ENCODE measurements at places on chromosomes 2 and 18.

DNA sequence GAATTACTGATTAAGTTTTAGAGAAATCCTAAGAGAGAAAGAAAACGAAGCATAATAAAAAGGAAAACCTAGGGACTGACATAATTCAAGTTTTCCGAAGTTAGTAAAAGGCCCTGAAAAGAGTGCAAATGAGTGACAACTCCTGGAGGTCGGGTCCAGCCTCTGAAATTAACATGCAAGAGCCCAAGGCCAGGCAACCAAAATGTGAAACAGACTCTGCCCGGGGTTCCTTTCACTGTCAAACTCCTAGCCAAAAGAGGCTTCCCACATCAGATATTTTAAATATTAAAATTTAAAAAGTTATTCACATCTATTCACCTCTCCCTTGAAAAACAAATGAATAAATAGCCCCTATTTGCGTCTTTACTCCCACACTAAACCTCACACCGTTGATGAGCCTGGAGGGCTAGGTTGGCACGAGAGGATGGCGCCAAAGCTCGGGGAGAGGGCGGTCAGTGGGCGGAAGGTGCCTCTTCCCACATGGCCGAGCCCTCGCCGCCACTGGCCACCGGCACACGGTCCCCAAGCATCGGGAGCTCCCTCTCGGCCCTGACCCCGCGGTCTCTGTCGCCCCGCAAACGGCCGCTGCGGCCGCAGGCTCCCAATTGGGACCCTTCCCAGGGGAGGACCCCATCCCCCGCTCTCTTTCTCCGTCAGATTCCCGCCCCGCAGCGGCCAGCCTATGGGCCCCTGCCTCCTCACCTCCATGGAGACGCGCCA lies 630 bp downstream of the PPM1G start:
- DNase-seq = no peak

- no peak for DNase-seq
These were observed 254.2 kb downstream of the PDE11A start for GRCh38 chr2:177818412-177818811.

GRCh38 chr2:142153601-142154000 lies 22.8 kb upstream of the LRP1B start:
- DNase-seq = no peak

DNA sequence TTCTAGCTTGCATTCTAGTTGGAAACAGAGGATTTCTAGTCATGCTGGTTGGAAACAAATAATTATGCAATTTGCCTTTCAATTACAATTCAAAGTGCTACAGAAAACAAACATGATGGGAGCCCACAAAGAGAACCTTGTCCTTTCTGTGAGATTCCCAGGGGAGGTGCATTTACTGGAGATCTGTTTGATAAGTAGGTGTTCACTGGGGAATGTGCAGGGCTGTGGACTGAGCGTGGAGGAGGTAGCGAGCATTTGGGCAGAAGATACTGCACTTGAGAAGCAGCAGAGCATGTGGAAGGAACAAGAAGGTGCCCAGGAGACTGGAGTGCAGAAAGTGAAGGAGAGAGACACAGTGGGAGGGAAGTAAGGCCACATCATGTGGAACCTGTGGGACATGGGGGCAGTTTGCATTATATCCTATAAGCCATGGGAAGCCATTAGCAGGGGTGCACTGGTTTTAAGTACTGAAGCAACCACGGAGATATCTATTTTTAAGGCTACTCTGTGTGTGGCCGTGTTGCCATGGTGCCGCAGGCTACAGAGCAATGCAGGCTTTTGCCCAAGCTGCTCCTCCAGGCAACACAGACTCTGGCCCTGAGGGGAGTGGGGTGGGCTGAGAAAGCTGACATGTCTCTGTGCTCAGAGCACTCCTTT lies 154.0 kb downstream of the ANTXR1 start:
- DNase-seq = no peak

- no peak for DNase-seq
These were observed 34.3 kb downstream of the DSG4 start for GRCh38 chr18:31410716-31411483.

DNA sequence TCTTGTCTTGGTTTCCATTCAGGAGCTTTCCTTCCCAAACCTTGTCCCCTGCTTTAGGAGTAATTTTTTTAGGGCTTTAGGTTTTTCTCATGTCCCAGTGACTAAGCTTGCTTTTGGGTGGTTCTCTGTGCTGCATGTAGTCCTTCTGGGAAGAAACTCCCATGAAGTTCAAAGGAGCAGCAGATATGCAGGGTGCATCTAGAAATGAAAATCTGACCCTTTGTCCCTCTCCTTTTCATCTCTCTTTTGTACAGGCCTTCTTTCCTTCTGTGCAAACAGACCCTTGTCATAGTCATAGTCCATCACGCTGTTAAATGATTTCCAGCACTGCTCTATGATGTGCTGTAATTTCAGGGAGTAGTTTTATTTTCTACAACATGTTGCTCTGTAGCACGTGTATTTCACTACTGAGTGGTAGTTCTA lies 20.4 kb downstream of the FMNL2 start:
- DNase-seq = no peak

DNA sequence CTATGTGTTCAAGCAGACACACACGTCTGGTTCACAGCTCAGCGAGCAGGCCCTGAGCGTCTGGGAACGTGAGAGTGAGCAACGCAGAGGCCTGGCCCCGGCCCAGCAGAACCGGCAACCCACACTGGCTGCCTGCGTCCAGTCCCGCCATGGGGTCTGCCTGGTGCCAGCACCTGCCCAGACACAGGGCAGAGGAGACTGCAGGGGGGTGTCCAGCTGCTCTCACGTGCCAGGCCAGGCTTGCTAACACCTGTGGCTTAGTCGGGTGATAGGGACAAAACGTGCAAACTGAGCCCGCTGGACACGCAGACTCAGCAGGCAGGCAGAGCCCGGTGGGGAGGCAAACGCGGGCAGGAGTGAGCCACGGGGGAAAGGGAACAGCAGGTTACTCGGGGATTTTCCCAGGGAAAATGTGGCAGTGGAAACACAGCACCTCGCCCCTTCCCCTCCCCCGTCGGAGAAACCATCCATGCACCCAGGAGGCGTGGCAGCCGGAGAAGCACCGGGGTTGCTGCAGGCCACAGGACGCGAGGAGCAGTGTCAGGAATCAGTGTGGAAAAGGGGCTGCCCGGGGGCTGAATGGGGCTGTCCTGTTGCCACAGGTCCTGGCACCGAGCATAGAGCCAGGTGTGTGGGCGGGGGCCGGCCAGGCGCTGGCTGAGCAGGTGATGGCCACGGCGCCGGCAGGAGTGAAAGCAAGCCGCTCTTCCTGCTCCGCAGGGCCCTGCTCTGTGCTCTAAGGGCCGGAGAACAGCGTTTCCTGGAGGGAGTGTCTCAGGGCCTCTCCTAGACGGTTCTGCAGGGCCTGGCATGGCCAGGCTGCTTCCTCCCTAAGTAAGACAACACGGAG lies 154.7 kb downstream of the HDAC4 start:
- no peak for DNase-seq

GRCh38 chr2:2172516-2172915 lies 158.6 kb downstream of the MYT1L start:
- no peak for DNase-seq

DNA sequence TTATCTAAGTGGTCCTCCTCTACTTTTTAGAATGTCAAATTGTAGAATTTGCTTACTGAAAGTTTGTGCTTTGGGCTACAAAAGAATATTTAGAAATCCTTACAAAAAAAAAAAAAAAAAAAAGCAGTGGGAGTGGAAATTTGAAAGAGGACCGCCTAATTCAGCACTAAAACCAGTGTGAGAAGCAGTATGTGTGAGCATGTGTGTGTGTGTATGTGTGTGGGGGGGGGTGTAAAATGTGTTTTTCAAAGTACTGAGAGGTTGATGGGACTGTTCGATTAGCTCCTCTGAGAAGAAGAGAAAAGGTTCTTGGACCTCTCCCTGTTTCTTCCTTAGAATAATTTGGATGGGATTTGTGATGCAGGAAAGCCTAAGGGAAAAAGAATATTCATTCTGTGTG lies at the start of gene VIT:
Gene VIT, plus strand, starts transcription at position 175 of the 400 bp plus-strand sequence. CDS start 19,664 bp downstream, outside the sequence.
- no peak for DNase-seq
